Thoracic aorta (tissue), 2 donors: ENCODE measurements at places on chromosomes 6 and 20. TPM values are rescaled to one million over a fixed set of nuclear protein-coding genes. Genes with fewer than 3 reads are reported as not detected.
A peak's percentile ranks its signal among the peaks of the same experiment; 100 is the strongest.

Gene VPS52
- total RNA-seq: 43.2 TPM

Gene SSTR4
- total RNA-seq: not detected

Gene PAX1
- not detected for total RNA-seq

Gene TFAP2B
- not detected for total RNA-seq

Gene KIF6
- not detected for total RNA-seq

Gene EDN3
- total RNA-seq: not detected

- DNase-seq: no peak
- peaks cover 45% of the 10 kb centered on the region for H3K4me1 ChIP-seq
- H3K36me3 ChIP-seq: no peaks in the 10 kb centered on the region
- peak overlapping the region; percentile 14 for H3K27ac ChIP-seq
- no peaks in the 10 kb centered on the region for H3K27me3 ChIP-seq
Observed at GRCh38 chr6:128516514-128516898, 3.9 kb downstream of the PTPRK start.

- peak overlapping the region; percentile 93 for H3K4me3 ChIP-seq
- peak overlapping the region; percentile 81 for H3K27ac ChIP-seq
- peaks cover 64% of the 10 kb centered on the region for H3K4me1 ChIP-seq
- H3K27me3 ChIP-seq: no peaks in the 10 kb centered on the region
- H3K36me3 ChIP-seq: peaks cover 38% of the 10 kb centered on the region
Observed at GRCh38 chr6:30722280-30723112, 2.3 kb downstream of the TUBB start.

GRCh38 chr6:52499026-52499425, 77.8 kb downstream of the TRAM2 start:
- H3K27ac ChIP-seq: peak overlapping the region; percentile 83
- H3K4me1 ChIP-seq: peaks cover 33% of the 10 kb centered on the region
- peaks cover 14% of the 10 kb centered on the region for H3K36me3 ChIP-seq
- DNase-seq: no peak
- no peak overlapping the region for H3K4me3 ChIP-seq

- H3K27ac ChIP-seq: peak overlapping the region; percentile 31
- no peak overlapping the region for H3K4me3 ChIP-seq
- no peaks in the 10 kb centered on the region for H3K27me3 ChIP-seq
- H3K4me1 ChIP-seq: peaks cover 17% of the 10 kb centered on the region
- no peak for DNase-seq
- H3K36me3 ChIP-seq: no peaks in the 10 kb centered on the region
Observed at GRCh38 chr20:10369723-10370090, 64.3 kb downstream of the MKKS start.

- DNase-seq: peak; percentile 16
- no peak overlapping the region for H3K27ac ChIP-seq
- H3K4me1 ChIP-seq: peaks cover 6% of the 10 kb centered on the region
- H3K4me3 ChIP-seq: no peak overlapping the region
- no peaks in the 10 kb centered on the region for H3K36me3 ChIP-seq
Observed at GRCh38 chr6:150373260-150373701, 4.5 kb downstream of the IYD start.
